ENCODE measurements at places on chromosomes 7 and 10. TPM values are rescaled to one million over a fixed set of nuclear protein-coding genes. Genes with fewer than 3 reads are reported as not detected.

Gene SMO
- total RNA-seq, result 19.3 TPM

Gene ZP3
- total RNA-seq, result 0.74 TPM

Gene ELN
- 274 TPM for total RNA-seq

Gene RNF148
- 2.8 TPM for total RNA-seq

GRCh38 chr7:39488467-39489393 is 77.5 kb upstream of the YAE1 start:
- no peak for DNase-seq

Gene ZNF32
- 33.8 TPM for total RNA-seq

Gene LIPK
- total RNA-seq, result not detected

- no peak for DNase-seq
These were observed 24.0 kb downstream of the BZW2 start for GRCh38 chr7:16670021-16670420.

GRCh38 chr7:110704225-110704624 is 386.7 kb upstream of the LRRN3 start:
- no peak for DNase-seq

DNA sequence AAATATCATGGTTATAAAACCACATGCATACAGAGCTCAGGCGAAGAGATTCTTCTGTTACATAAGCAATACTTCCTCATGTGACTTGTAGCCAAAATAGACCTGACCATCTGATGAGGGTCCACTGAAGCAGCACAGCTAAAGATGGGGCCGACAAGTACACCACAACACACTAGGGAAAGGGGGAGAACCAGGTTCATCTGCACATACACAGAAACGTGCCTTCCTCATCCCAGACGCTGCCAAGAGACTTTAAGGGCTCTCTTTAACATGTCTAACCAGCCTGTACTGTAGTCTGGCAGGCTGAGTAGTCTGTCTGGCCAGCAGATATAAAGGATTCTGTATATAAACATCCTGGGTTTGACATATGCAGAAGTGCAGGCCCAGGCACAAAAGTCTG is 30.3 kb downstream of the ERCC6 start:
- DNase-seq, result no peak

Gene PODXL
- 133 TPM for total RNA-seq

Gene SPDYE2B
- not detected for total RNA-seq

- no peak for DNase-seq
These were observed 73.3 kb downstream of the NRCAM start for GRCh38 chr7:108382932-108383331.

- DNase-seq, result peak; percentile 4
These were observed 82.2 kb downstream of the RAB11FIP2 start for GRCh38 chr10:117964536-117964935.

Gene ECHDC3
- total RNA-seq, result 24.9 TPM

DNA sequence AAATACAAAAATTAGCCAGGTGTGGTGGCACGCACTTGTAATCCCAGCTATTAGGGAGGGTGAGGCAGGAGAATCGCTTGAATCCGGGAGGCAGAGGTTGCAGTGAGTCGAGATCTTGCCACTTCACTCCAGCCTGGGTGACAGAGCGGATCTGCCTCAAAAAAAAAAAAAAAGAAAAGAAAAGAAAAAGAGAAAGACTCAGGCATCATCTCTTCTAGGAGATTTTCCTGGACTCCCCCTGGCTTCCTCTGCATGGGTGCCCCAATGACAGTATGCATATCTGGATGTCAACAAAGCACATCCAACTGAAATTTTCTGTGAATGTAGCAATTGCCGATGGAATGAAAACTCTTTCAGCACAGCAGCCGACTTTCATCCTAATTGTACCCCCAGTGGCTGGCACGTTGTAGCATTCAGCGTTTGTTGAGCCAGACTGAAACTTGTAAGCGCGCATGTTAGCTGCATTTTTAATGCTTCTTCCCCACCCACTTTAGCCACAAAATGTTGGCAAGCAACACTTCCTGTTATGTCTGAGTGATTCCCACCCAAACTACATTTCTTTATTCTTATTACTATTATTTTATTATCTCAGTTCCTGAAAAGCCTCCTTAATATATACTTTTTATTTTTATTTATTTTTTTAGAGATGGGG is 70.2 kb downstream of the PRTFDC1 start:
- peak; percentile 83 for DNase-seq

Gene NT5C2
- total RNA-seq, result 73.3 TPM

Gene HSPA12A
- total RNA-seq, result 7.4 TPM

DNA sequence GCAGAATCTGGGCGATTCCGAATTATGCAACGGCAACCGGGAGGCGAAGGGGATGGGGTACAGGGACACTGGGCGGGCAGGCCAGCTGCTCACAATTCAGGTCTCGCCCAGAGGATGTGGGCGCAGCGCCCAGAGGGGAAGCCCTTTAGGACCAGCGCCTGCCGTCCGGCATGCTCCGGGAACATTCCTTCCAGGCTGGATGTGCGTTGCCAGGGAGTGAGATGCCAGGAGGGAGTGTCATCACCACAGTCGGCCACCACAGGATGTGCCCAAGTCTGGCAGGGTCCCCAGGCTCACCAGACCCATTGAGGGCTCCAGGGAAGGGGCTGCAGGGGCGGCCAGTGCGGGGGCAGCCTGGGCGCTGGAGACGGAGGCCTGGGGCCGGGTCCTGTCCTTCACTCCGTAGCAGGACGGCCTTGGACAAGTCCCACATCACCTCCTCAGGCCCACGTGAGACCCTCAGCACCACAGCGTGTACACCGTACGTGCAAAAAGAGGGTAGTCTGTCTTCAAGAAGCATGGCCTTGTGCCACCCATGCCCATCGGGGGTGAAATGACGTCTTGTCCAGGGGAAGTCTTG is 63.9 kb downstream of the FOXL3 start:
- no peak for DNase-seq

Gene TFPI2
- total RNA-seq, result 3.9 TPM

GRCh38 chr10:23390809-23391208 is 46.2 kb upstream of the C10orf67 start:
- no peak for DNase-seq

- DNase-seq, result no peak
These were observed 5.2 kb downstream of the COPS6 start for GRCh38 chr7:100093925-100094486.

Gene WDFY4
- 26.9 TPM for total RNA-seq

DNA sequence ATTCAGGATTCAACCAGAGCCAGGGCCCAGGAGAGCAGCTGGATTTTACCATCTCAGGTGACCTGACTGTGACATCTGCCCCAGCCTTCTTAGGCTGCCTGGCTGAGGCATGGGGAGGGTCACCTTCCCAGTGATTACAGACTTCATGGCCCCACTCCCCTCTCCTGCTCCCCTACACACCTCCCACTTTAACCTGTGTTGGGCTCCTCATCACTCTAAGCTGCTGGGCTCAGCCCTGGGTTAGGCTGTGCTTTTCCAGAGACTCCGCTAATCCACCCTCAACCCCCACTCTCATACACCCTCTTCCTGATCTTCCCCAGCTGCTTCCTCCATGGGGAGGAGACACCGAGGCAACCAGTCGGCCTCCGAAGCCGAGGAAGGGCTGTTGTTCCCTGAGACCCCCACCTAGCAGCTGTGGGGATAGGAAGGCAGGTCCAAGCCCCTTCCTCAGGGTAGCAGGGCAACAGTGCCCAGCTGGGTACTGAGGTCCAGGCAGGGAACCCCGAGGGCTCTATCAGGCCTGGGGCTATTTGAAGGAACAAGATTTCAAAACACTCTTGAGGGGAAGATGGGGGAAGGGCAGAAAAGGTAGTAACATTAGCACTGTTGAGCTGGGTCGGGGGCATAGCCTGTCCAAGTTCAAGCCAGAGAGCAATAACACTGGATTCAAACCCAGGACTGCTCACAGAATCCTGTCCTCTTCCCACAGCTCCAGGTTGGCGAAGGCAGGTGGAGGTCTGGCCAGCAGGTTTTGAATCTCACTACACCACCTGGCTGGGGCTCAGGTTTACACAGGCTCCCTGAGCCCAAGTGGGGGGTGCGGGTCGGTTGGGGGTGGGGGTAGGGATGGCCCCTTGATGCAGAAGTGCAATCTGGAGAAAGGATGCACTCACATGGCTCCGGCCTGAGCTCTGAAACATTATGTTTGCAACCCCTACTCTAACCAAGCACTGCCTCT is 1.8 kb downstream of the IMPDH1 start:
- DNase-seq, result peak; percentile 61

Gene LRMDA
- total RNA-seq, result 15.5 TPM

GRCh38 chr7:112267944-112268691 is 61.6 kb downstream of the ZNF277 start:
- DNase-seq, result no peak

DNA sequence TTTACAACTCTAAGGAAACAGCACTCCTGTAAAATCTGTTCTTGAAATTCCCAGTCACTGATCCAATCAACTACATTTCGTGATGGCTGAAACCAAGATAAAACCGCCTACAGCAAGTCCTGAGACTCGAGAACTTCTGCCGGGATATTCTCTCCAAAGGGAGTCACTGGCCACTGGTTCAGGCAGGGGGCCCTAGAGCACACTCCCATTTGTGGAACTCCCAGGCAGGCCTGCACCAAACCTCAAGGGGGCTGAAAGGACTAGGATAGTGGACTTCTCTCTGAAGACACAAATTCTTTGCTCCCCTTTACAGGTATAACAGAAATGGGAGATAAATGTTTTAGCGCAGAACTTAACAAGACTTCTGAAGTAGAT is 16.3 kb downstream of the CYTH3 start:
- no peak for DNase-seq

DNA sequence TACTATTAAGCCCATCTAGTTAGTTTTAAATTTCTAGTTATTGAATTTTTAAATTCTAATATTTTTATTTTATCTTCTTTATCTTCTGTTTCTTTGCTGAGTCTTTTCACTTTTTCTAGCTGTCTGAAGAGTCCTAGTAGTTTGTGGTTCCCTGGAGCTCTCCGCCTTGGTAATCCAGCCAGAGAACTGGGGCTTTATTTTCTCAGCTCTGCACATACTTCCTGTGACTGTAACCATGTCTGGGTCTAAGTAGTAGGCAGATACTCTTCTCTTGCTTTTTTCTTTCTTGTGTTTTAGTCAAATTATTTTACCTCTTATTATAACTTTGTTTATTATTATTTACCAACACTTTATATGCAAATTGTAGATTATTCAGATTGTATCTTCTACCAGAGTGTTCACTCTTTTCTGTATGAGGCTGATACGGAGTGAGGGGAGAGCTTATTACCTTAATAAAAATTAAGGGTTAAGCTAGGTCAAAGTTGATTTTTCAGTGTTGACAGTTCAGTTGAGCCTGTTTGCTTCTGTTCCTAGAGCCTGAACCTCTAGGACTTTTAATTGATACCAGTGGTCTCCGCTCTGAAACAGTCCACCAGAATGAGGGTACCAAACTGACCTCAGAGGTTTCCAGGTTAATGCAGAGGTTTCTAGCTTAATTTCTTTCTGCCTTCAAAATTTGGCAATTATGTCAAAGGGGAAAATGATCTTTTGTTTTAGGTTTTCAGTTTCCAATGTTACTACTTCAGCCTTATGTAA is 155.4 kb downstream of the ADK start:
- DNase-seq, result no peak

DNA sequence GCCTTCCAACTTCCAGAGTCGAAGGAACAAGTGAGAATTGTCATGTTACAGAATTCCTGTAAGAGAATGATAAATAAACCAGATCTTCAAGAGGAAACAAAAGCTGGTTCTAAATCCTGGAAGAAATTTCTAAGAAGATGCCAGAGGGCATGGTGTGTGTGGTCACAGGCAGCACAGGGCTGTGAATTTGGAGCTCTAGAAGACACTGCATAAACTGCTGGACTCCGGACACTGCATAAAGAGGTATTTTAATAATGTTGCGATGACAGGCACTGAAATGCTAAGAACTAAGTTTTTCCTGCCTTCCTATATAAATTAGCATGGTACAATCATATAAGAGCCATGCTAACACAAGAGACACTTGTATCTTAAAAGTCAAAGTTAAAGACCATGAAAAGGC is 86.0 kb downstream of the LARP4B start:
- DNase-seq, result no peak

DNA sequence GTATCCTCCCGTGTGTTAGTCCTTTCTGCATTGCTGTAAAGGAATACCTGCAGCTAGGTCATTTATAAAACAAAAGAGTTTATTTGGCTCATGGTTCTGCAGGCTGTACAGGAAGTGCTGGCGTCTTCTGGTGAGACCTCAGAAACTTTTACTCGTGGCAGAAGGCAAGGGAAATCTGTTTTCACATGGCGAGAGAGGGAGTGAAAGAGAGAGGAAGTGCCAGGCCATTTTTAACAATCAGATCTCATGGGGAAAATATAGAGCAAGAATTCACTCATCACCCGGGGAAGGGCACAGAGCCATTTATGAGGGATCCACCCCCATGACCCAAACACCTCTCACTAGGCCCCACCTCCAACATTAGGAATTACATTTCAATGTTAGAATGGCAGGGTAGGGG is 952.2 kb downstream of the CNTNAP2 start:
- no peak for DNase-seq

Gene C10orf90
- not detected for total RNA-seq

Gene PLAC9
- 53.1 TPM for total RNA-seq

GRCh38 chr10:33749067-33749735 is 414.7 kb upstream of the NRP1 start:
- DNase-seq, result peak; percentile 68

Gene ICA1
- total RNA-seq, result 25.3 TPM

- DNase-seq, result no peak
These were observed 62.0 kb downstream of the BBS9 start for GRCh38 chr7:33191340-33191739.

DNA sequence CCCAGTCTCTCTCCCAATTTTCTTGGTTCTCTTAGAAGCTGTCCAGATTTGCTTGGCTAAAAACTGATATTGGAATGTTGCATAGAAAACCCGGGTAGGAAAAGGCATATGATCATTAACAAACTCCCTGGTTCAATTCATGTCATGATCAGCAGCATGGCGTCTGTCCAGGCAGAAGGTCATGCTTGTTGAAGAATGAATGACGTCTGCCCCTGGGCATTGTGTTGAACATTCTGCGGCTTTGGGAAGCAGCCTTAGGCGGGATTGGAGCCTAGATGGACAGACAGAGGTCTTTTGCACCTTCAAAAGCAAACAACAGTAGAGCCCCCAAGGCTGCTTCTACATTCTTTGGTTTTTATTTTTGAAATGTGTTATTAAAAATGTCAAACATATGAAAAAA is 7.7 kb upstream of the MINDY3 start:
- no peak for DNase-seq

- DNase-seq, result no peak
These were observed 12.1 kb upstream of the TRUB1 start for GRCh38 chr10:114925587-114926586.

DNA sequence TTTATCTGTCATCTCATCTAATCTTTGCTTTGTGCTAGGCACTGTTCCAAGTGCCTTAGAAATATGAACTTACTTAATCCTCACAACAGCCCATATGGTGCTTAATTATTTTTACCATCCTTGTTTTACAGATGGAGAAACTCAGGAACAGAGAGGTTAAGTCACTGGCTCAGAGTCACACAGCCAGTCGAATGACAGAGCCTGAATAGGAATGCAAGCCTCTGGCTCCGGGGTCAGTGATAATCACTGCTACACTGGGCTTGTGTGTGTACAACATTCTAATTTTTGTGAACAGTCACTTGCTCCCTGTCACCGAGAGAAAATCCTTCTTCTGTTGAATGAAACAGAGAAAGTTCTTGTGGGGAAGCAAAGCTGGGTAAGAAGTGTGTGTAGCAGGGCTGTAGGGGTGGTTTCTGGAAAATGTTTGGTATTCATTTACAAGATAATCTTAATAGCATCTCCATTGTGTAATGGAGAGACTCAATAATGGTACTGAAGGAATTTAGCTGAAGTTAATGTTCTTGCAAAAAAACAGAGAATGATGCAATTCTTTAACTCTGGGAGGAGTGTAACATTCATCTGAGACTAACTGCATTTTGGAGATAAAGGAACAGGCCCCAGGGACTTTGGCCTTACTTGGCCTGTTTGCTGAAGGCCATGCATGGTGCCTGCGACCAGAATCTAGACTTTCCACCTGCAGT is 290.6 kb downstream of the FRMD4A start:
- DNase-seq, result peak; percentile 73

Gene HOXA9
- 0.11 TPM for total RNA-seq

Measured in lung (tissue), 17 donors.